Naive thymus-derived CD8-positive, alpha-beta T cell (primary cell): ENCODE measurements at places on chromosomes 2 and 18. TPM values are rescaled to one million over a fixed set of nuclear protein-coding genes. Genes with fewer than 3 reads are reported as not detected.

The GPBAR1 gene
- 0.28 TPM for polyA plus RNA-seq

DNA sequence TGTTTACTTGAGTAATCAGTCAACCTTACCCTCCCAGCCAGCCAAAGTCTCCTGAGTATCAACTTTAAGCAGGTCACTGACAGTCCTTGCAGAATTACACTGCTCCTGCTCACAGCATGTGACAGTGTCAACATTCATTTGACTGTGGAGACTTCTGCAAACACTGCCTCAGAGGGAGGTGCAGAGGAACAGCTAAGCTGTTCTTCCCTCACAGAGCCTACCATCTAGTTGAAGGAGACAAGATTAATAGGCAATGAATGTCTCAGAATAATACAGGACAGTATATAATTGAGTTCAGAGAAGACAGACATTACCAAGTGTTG lies 11.9 kb downstream of the SLC14A2 start:
- no peak overlapping the region for H3K27ac ChIP-seq
- H3K36me3 ChIP-seq = no peaks in the 10 kb centered on the region
- no peaks in the 10 kb centered on the region for H3K4me1 ChIP-seq
- no peak for DNase-seq
- no peak overlapping the region for H3K4me3 ChIP-seq
- peaks cover 10% of the 10 kb centered on the region for H3K27me3 ChIP-seq

DNA sequence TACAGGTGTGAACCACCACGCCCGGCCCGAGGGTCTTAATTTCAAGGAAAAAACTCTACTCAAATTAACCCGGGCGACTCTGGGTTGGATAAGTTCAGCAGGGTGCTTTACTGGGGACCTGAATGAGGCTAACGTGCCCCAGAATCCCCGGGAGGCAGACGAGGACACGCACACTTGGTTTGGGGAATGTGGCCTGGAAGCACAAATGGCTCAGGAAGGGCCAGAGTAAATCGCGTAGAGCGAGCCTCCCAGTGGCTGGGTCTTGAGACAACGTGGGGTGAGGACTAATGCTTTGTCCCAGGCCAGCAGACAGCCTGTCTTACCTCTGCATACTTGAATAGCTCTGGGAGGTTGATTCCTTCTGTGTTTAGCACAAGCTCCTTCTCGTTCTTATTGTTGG lies 75.8 kb downstream of the POLR1A start:
- H3K4me1 ChIP-seq = peaks cover 34% of the 10 kb centered on the region
- peak overlapping the region; percentile 75 for H3K27ac ChIP-seq
- peaks cover 44% of the 10 kb centered on the region for H3K36me3 ChIP-seq
- DNase-seq = no peak

- no peaks in the 10 kb centered on the region for H3K27me3 ChIP-seq
- peak overlapping the region; percentile 84 for H3K27ac ChIP-seq
- H3K4me3 ChIP-seq = no peak overlapping the region
- DNase-seq = no peak
- peaks cover 34% of the 10 kb centered on the region for H3K4me1 ChIP-seq
- no peaks in the 10 kb centered on the region for H3K36me3 ChIP-seq
Measured at GRCh38 chr2:238290715-238291549, 2.5 kb upstream of the PER2 start.

DNA sequence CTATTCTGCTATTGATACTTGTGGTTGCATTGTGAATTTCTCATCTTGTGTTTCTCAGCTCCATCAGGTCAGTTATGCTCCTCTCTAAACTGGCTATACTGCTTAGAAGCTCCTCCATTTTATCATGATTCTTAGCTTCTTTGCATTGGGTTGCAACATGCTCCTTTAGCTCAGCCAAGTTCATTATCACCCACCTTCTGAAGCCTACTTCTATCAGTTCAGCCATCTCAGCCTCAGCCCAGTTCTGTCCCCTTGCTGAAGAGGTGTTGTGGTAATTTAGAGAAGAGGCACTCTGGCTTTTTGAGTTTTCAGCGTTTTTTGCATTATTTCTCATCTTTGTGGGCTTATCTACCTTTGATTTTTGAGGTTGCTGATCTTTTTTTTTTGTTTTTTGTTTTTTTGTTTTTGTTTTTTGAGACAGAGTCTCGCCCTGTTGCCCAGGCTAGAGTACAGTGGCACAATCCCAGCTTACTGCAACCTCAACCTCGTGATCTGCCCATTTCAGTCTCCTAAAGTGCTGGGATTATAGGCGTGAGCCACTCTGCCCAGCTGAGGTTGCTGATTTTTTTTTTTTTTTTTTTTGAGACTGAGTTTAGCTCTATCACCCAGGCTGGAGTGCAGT lies 36.0 kb downstream of the ANKRD12 start:
- H3K4me3 ChIP-seq = peak overlapping the region; percentile 41
- no peak for DNase-seq
- H3K4me1 ChIP-seq = peaks cover 87% of the 10 kb centered on the region
- no peaks in the 10 kb centered on the region for H3K27me3 ChIP-seq

DNA sequence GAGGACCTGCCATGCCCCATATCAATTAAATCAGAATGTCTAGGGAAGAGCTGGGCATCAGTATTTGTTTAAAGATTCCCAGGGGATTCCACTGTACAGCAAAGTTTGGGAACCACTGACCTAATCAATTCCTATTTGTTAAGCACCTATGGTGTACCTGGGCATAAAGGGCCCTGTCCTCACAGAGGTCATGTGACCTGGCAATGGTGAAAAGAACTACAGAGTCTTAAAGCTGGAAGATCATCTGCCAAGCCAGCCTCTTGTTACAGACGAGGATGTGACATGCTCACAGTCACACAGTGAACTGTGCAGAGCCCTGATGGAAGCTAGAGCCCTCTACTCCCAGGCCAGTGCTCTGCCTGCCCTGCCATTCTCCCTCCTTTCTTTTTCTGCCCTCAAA lies 23.3 kb downstream of the SLC14A2 start:
- no peaks in the 10 kb centered on the region for H3K36me3 ChIP-seq
- H3K4me1 ChIP-seq = no peaks in the 10 kb centered on the region
- H3K27ac ChIP-seq = no peak overlapping the region
- no peak overlapping the region for H3K4me3 ChIP-seq

DNA sequence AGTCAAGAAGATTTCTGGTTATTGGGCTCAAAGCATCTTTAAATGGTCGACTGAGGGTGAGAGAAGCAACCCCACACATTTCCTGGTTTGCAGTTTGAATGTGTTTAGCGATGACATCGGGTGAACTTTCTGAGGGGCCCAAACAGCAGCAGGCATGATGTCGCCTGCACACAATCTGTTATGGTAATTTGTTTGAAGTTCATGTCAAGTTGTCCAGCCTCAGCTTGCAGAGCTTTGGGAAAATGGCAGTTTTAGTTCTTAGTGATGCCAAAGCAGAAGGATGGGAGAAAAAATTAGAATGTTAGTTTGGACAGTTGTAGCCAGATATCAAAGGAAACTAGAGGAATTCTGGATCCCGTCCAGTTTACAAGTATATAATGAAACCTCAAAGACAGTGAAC lies 284.6 kb downstream of the MBD5 start:
- no peaks in the 10 kb centered on the region for H3K27me3 ChIP-seq
- H3K27ac ChIP-seq = no peak overlapping the region
- H3K4me3 ChIP-seq = no peak overlapping the region
- H3K4me1 ChIP-seq = peaks cover 3% of the 10 kb centered on the region
- H3K36me3 ChIP-seq = peaks cover 43% of the 10 kb centered on the region
- DNase-seq = no peak

- no peak overlapping the region for H3K4me3 ChIP-seq
- peak overlapping the region; percentile 9 for H3K27ac ChIP-seq
- DNase-seq = no peak
- H3K27me3 ChIP-seq = no peaks in the 10 kb centered on the region
Measured at GRCh38 chr2:65076345-65076710, 20.1 kb downstream of the CEP68 start.

The CYS1 gene
- polyA plus RNA-seq = not detected

The LONRF2 gene
- polyA plus RNA-seq = not detected

DNA sequence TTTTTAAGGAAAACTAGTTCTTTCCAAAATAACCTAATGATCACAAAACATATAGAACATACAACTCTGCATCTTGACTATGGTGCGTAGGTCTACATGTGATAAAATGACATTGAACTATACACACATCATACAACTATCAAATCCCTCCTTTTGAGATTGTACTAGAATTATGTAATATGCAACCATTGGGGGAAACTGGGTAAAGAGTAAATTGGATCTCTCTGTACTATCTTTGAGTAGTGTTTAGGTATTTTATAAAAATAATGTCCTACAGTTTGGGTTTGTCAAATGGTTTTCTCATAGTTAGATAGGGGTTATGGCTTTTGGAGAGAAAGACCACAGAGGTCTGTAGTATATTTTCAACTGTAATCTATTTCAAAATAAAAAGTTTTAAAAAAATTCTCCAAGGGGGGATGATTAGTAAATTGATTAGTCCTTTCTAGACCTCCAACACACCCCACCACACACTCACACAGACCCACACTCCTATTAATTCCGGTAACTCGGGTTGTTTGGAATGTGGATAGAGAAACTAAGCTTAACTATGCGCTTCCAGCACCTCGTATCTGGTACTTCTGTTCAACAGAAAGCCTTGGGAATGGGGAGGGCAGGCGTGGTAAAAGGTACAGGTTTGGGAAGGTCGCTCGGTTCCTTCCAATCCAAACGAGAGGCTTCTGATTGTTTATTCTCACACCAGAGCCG lies 695 bp upstream of the BIRC6 start:
- DNase-seq = peak; percentile 12
- H3K27ac ChIP-seq = peak overlapping the region; percentile 94
- no peaks in the 10 kb centered on the region for H3K27me3 ChIP-seq
- H3K36me3 ChIP-seq = no peaks in the 10 kb centered on the region
- H3K4me3 ChIP-seq = peak overlapping the region; percentile 90

The GPR55 gene
- 3.1 TPM for polyA plus RNA-seq

The IL18R1 gene
- polyA plus RNA-seq = 6.9 TPM

- H3K36me3 ChIP-seq = no peaks in the 10 kb centered on the region
- DNase-seq = peak; percentile 73
- H3K4me1 ChIP-seq = peaks cover 13% of the 10 kb centered on the region
- peak overlapping the region; percentile 84 for H3K4me3 ChIP-seq
Measured at GRCh38 chr2:218871345-218872302, 9.0 kb upstream of the WNT10A start.

GRCh38 chr18:2448565-2449151 lies 122.6 kb downstream of the METTL4 start:
- DNase-seq = no peak
- H3K27me3 ChIP-seq = peaks cover 1% of the 10 kb centered on the region
- H3K4me1 ChIP-seq = peaks cover 2% of the 10 kb centered on the region
- no peaks in the 10 kb centered on the region for H3K36me3 ChIP-seq
- no peak overlapping the region for H3K4me3 ChIP-seq

The CTNNA2 gene
- not detected for polyA plus RNA-seq

DNA sequence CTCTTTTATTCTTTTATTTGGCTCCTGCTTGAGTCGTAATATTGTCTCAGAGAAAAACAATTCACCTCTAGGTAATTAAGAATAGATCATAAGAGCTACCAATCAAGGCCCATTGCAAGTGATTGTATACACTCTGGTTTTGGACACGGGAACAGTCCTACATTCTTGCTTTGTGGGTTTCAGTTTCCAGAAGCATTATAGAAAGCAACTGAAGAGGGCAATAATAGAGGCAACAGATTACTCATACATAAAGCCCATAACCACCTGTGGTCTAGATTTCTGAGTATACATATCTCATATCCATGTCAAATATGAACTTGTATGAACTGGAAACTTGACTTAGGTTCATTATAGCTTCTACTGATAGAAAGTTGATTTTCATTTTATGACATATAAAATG lies 65.4 kb downstream of the DIS3L2 start:
- no peak overlapping the region for H3K4me3 ChIP-seq
- peaks cover 3% of the 10 kb centered on the region for H3K4me1 ChIP-seq

The LOXL3 gene
- 0.06 TPM for polyA plus RNA-seq

- DNase-seq = no peak
- no peak overlapping the region for H3K4me3 ChIP-seq
- no peaks in the 10 kb centered on the region for H3K4me1 ChIP-seq
- no peaks in the 10 kb centered on the region for H3K27me3 ChIP-seq
- H3K27ac ChIP-seq = no peak overlapping the region
Measured at GRCh38 chr2:217415316-217415715, 555.5 kb upstream of the TNP1 start.

The KCNJ3 gene
- polyA plus RNA-seq = not detected

DNA sequence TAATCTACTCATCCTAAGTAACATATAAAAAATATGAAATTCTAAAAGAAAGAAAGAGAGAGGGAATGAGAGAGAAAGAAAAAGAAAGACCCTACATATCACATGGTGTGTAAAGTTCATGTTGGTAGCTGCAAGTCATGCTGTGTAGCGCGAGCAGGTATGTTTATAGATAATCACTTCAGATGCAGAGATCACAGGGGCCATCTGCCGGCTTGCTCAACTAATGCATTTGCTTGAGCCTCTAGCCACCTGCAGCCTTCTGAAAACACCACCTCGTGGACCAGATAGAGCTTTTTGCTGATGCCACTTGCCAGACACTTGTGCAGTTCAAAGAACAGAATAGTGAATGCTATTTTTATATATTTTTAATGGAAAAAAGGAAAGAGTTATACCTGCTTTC lies 37.6 kb downstream of the CDH7 start:
- DNase-seq = no peak
- no peak overlapping the region for H3K4me3 ChIP-seq
- H3K4me1 ChIP-seq = no peaks in the 10 kb centered on the region
- no peaks in the 10 kb centered on the region for H3K27me3 ChIP-seq
- H3K36me3 ChIP-seq = no peaks in the 10 kb centered on the region

The ANKRD30B gene
- polyA plus RNA-seq = not detected

DNA sequence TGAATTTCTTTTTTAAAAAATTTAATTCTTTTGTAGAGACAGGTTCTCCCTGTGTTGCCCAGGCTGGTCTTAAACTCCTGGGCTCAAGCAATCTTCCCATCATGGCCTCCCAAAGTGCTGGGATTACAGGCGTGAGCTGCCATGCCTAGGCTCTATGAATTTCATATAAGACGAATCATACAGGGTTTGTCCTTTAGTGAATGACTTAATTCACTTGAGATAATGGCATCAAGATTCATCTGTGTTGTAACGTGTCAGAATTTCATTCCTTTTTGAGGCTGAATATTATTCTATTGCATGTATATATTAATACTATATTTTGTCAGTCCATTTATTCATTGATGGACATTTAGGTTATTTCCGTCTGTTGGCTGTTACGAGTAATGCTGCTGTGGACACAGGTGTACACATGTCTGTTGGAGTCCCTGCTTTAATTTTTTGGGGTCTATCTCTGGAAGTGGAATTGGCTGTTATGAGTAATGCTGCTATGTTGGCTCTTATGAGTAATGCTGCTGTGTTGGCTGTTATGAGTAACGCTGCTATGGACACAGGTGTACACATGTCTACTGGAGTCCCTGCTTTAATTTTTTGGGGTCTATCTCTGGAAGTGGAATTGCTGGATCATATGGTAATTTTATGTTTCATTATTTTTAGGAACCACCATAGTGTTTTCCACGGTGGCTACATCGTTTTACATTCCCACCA lies 210.6 kb downstream of the CAMKMT start:
- no peak overlapping the region for H3K27ac ChIP-seq
- no peaks in the 10 kb centered on the region for H3K36me3 ChIP-seq
- peaks cover 37% of the 10 kb centered on the region for H3K4me1 ChIP-seq
- no peaks in the 10 kb centered on the region for H3K27me3 ChIP-seq

- H3K4me1 ChIP-seq = peaks cover 2% of the 10 kb centered on the region
- peaks cover 40% of the 10 kb centered on the region for H3K36me3 ChIP-seq
- DNase-seq = no peak
Measured at GRCh38 chr2:148255929-148256328, 235.0 kb downstream of the MBD5 start.

The NCKAP5 gene
- not detected for polyA plus RNA-seq
